Ammon's horn (tissue), 1 donor: ENCODE measurements at places on chromosomes 3 and 15.

- DNase-seq: no peak
Measured at GRCh38 chr3:149955449-149955848, 15.2 kb downstream of the PFN2 start.

DNA sequence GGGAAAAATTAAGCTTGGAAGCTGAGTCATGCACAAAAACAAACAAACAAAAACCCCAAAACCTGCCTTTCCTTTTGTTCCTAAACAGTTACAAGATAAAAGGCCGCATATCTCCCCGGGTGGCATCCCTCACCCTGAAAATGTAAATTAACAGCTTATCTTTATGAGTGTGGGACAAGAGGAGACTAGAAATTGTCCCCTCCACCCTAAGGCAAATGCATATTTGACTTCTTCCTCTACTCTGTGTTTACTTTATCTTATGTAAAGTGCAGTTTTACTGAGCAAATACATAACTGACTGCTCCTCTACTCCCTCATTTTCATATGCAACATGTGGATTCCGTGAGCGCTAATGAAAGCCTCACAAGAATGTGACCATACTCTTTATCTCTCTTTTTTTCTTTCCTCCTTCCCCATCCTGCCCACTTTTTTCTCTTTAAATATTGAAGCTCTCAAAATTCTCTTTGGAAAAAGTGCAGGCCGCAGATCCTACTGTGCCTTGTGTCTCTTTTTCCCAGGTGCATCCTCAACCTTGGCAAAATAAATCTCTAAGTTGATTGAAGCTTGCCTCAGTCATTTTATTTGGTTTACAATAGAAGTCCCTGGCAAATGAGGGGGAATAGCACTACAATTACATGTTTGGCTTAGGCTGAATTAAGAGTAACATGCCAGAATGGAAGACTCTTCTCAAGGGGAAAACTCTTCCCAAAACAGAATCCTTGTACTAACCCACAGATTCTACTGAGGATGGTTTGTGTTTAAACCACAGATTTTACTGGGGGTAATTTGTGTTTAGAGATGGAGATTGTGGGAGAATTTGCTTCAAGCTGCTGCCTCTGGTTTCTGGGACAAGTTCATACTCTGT lies 72.7 kb upstream of the WDR72 start:
- DNase-seq: no peak

- no peak for DNase-seq
Measured at GRCh38 chr15:65354835-65355172, 23.0 kb downstream of the IGDCC3 start.

DNA sequence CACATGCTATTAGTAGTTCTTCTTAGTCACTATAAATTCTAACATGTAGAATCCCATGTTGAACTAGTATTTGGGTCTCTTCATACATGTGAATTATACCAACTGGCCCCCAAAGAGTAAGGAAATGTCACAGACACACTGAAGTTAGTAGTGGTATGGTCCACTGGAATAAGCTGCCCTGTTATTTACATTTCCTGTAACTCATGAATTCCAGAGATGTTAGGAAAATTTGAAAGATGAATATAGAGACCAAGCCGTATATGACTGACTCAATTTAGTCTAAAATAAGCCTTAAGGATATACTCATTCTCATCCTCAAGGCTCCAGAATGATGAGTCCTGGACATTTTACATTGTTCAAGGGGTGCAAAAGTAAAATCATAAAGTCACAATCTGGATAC lies 81.2 kb downstream of the FBXL22 start:
- no peak for DNase-seq

- DNase-seq: no peak
Measured at GRCh38 chr3:47930979-47931378, 85.2 kb downstream of the MAP4 start.

DNA sequence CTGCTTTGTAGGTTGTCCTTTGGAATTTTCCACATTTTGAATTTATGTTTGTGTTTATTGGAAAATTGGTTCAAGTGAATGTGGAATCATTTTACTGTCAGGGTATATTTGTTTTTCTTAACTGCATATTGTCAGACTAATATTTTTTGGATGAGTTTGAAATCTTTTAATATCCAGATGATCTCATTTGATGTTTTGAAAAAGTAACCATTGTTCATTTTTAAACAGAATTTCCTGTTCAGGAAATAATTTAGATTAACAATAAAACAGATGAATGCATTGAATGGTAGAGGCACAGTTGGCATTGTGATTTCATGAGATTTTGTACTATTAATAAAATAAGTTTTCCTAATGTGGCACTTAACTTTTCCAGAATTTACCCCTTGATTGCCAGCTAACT lies 15.5 kb downstream of the TRAK1 start:
- no peak for DNase-seq

- DNase-seq: no peak
Measured at GRCh38 chr3:122589297-122589696, 11.8 kb downstream of the PARP15 start.

- no peak for DNase-seq
Measured at GRCh38 chr3:36373084-36373483, 7.2 kb upstream of the STAC start.

- no peak for DNase-seq
Measured at GRCh38 chr15:27222479-27222878, 251.5 kb downstream of the GABRG3 start.

- DNase-seq: no peak
Measured at GRCh38 chr15:25186411-25186810, 231.6 kb downstream of the SNRPN start.

GRCh38 chr3:67790043-67790442 lies 135.6 kb upstream of the SUCLG2 start:
- peak; percentile 36 for DNase-seq

GRCh38 chr3:34742151-34742550 lies 897.2 kb upstream of the ARPP21 start:
- no peak for DNase-seq

GRCh38 chr15:51155891-51156290 lies 61.2 kb upstream of the TNFAIP8L3 start:
- no peak for DNase-seq

DNA sequence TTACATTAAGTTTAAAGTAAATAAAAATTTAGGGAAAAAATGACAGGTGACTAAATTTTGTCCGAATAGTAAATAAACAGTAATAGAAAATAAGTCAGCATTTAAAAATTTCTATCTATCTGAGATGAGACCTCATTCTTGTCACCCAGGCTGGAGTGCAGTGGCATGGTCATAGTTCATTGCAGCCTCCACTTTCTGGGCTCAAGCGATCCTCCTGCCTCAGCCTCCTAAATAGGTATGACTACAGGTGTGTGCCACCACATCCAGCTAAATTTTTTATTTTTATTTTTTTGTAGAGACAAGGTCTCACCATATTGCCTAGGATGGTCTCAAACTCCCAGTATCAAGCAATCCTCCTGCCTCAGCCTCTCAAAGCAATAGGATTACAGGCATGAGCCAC lies 7.8 kb downstream of the KPNA4 start:
- no peak for DNase-seq
